ENCODE measurements at places on chromosomes 2 and 18.

DNA sequence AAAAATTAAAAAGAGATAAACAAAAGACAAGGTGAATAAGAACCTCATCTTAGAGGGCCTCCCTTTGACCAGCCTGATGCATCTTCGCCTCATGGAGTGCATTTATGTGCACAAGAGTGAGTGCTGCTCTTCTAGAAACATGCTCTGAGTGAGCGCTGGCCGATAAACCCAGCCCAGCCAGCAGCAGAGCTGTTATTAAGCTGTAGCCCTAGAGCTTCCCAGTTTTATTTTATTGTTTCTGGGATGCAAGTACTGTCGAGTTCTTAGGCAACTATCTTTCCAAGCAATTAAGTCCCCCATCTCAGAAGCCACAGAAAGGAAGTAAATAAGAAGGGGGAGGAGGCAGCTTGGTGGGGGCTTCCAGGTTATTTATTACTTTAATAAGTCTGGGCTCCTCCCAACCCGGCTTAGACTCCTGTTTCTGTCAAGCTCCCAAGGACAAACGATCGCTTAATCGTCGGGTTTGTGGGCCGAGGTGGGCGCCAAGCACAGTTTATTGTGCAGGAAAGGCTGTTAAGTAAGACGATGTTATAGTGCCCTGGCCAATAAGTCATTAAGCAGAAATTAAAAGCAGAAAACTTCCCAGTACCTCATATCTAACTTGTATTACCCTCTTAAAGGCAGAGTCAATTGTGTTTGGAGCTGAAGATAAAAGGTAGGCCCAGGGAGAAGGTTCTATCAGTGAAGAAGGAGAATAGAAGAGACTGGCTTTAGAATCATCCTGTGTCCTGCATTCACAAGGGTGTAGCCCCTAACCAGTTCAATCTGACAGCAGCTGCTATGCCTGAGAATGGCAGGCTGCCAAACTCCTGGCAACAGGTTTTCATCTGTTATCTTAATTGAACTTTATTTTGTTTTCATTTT lies 176.3 kb downstream of the PIK3C3 start:
- no peak for DNase-seq

- DNase-seq = no peak
Observed at GRCh38 chr2:182090486-182090885, 104.8 kb downstream of the PPP1R1C start.

DNA sequence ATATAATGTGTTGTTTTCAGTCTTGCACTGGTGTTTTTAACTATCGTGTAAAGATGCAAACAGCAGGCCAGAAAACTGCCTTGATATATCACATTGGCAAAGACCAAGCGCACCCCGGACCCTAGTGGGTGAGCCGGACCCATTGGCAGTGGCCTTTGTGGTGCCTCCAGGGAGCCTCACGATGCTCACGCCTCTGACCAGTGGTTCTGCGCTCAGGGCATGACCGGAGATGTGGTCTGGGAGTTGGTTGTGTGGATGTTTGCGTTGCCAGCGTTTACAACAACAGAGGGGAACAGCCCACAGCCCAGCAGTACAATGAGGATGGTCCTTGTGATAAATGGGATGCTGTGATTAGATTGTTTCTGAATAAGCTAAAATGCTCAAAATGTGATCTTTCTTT lies 32.6 kb downstream of the NFATC1 start:
- DNase-seq = no peak

DNA sequence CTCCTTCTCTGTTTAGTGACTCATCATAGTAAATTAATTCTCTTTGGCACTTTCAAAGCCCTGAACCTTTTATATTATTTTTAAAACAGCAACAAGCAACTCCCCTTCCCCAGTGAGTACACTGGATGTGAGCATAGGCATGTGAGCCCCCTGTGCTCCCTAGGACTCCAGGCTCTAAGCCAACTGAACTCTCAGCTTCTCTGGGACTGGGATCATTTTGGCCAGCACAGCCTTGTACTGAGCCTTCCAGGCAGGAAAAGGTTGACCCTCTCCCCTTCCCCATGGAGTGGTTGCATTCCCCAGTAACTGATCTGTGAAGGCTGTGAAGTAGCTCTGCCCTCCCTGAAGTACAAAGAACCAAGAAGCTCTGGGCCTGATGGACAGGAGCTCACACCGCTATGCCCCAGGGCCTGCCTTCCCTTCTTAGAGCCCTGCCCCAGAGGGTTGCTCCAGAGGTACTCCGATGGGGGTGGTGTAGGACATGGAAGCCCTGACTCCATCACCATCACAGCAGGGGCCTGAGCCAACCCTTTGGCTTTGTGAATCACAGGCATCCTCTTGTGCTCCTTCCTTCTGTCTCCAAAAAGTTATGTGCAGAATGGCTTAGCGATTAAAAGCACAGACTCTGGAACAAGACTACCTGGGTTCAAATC lies 57.8 kb downstream of the ADD2 start:
- no peak for DNase-seq

DNA sequence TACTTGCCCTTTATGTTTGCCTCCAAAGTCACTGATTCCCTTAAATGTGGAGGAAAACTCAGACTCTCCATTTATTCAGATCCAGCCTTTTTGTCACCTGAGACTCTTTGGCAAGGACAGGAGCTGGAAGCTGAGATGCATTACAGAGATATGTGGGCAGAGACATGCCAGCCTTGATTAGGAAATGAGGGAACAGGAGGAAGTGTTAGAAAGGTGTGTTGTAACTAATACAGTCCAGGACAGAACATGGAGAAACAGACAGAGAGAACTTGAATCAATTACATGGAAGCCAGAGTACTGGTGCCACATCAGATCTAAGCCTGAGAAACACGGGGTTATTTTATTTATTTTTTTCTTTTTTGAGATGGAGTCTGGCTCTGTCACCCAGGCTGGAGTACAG lies 79.0 kb downstream of the SP100 start:
- DNase-seq = no peak

GRCh38 chr2:199791326-199791725 lies 59.7 kb downstream of the FTCDNL1 start:
- no peak for DNase-seq

DNA sequence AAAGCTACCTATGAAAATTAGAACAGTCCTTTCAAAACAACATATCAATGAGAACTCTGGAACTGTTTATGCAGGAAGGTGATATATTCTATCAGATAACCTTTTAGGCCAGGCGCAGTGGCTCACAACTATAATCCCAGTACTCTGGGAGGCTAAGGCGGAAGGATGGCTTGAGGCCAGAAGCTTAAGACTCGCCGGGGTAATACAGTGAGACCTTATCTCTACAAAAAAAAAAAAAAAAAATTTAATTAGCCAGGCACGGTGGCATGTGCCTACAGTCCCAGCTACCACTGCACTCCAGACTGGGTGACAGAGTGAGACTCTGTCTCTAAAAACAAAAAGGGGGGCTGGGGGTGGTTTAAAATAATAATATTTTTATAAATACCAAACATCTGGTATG lies 77.9 kb downstream of the OSBPL1A start:
- no peak for DNase-seq

DNA sequence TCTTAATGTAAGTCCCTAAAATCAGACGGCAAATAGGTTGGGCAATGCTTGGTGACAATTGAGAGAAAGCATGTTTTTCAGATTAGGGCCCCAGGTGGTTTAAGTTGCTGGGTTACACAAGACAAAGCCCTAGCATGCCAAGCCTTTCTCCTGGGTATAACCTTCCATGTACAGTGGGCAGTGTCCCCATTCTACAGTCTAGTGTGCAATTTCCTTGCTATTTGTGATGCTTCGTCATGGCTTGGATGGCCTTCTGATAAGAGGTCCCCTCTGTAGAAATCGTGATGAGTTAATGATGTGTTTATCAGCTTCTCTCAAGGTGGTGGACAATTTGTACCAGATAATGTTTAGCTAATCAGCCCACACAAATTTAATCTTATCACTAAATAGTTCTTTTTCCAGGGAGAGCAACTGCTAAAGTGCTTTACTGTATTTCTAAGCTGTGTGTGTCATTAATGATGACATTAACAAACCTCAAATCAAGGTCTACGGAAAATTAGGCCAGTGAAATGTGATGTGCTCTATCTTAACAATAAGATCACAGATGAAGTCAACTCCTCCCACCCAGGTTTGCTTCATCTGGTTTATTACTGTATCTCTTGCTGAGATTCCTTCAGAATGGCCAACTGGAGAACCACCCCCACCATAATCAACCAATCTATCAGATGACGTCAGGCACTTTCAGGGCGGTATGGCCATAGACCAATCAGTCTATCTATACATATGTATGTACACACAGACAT lies 61.7 kb downstream of the PLB1 start:
- no peak for DNase-seq

DNA sequence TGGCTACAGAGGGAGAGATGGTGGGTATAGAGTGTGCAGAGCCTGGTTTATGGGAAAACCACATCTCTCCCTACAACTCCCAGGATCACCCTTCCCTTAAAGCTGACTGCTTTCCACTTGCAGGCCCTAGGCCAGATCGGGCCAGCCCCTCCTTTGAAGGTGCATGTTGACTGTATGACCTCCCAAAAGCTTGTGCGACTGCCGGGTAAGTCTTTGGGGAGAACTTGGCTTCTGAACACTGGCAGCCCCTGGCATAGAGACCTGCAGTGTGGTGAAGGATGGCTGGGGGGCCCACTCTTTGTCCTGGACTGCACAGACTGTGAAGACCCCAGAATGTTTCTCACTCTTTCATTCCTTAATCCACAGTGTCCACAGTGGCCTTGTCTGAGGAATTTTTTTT lies 19.5 kb downstream of the CAD start:
- no peak for DNase-seq

DNA sequence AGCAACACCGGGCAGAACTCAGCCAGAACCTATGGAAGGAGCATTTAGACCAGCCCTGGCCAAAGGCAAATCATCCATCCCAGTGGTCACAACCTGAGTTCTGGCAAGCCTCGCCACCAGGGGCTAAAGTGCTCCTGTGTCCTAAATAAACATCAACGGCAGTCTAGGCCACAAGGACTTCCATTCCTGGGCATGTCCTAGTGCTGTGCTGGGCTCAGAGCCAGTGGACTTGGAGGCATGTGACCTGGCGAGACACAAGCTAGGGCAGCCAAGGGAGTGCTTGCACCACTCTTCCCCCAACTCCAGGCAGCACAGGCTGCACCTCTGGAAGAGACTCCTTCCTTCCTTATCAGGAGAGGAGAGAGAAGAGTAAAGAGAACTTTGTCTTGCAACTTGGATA lies 69.0 kb downstream of the ST6GAL2 start:
- no peak for DNase-seq

DNA sequence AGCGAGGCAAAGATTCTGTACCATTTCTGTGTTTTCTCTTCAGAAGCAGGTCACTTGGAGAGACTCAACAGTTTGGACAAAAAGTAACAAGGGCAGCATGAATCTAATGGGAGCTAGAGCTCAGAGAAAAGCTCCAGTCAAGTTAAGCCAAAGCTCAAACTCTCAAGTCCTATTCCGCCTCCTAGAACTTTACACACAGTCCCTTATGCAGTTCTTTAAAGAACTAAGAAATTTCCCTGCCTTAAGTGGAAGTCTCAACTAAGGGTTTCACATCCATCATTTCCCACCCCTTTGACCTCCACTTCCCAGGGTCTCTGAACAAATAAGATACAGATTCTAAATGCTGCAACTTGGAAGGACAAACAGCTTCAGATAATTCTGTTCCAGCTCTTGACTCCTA lies 121.3 kb upstream of the RNU4ATAC start:
- no peak for DNase-seq

DNA sequence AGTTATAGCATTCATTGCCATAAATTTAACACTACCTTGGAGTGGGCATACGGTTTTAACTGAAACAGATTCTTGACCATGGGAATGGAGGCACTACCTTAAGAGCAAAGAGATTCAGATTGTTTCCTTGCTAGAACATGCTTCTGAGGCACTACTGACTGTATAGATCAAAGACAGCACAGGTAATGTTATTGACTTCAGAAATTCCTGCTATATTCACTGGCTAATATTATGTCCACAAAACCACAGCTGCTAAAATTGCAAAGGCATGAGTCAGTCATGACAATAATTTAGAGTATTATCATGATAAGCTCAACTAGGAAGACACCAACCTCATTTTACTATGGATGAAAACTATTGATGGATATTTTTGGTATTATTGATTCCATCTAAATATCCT lies 39.4 kb downstream of the SLC8A1 start:
- DNase-seq = no peak

GRCh38 chr18:31619291-31619690 lies 27.6 kb downstream of the TTR start:
- DNase-seq = no peak

DNA sequence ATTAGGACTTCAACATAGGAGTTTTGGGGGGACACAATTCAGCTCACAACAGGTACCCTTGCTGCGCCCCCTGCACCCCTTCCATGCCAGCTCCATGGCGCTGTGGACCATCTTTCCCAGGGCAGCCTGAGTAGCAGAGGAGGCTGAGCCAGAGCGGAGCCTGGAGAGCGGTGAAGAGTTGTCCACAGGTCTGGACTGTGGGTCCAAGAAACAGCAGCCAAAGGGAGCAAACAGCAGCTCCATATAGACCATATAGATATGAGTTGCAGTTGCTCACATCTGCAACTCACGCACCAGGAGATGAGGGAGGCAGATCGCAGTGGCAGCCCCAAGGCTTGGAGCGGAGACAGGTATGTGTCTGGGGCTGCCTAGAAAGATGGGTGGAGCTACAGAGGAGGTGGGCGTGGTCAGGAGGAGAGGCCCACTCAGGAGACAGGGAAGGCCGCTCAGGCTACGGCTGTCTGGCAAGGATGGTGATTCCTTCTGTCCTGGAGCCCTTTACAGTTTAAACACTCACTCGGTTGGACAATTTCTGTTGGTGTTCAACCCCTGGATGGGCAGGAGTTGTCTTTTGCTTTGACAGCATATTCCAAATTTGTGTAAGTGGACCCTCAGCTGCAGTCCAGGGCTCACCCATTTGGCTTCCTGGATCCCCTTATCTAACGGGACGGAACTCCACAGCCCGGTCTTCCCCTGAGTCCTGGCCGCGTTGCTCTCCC lies 155.1 kb downstream of the LPIN1 start:
- no peak for DNase-seq

DNA sequence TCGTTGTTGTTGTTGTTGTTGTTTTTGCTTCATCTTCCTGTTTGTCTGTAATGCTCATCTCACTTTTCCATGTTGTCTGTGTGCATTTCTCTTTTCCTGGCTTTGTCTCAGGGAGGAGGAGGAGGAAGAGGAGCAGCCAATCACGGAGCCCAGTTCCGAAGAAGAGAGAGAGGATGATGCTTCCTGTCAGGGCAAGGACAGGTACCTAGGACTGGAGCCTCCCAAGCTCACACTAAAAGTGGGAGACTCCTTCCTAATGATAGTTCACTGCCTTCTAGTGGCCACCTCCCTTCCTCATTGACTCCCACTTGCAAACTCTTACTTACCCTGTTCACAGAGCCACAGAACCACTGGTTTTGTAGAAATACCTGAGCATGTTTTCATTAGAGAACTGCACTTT lies 179.6 kb downstream of the TPGS2 start:
- DNase-seq = no peak

- DNase-seq = no peak
Observed at GRCh38 chr2:44801289-44801840, 140.1 kb upstream of the SIX3 start.
